ENCODE measurements at places on chromosomes 3 and 15.

GRCh38 chr3:53789459-53789858 is 56.8 kb downstream of the CHDH start:
- no peak for DNase-seq

DNA sequence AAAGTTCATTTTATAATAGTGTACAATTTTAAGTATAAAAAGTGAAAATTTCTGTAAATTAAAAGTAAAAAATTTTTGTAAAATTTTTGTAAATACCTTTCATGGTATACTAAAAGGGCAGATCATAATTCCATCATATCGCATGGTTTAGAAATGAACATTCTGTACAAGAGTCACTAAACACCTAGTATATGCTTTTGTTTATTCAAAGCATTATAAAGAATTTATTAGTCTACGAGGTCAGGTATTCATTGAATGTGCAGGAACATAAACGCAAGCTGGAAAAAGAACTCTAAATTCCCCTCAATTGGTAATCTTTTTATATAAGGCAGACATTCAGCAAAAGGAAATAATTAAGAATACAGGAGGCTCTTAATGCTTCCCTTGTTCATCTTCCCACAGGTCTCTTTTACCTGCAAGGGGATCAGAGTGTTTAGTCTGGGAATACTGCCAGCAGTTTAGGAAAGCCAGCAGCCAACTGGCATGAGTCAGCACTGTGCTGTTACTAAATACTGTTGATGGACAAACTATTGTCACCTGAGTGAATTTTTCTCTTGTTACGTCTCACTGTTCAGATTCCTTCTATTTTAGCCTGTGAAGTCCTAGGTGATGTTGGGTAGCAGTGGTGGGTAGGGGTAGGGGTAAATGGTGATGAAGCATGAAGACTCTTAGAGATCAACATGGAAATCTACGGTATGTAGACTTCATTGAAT is 70.1 kb downstream of the UQCC5 start:
- no peak for DNase-seq

GRCh38 chr15:39290711-39291435 is 290.0 kb upstream of the THBS1 start:
- no peak for DNase-seq

- no peak for DNase-seq
These were observed 272.6 kb downstream of the SUCLG2 start for GRCh38 chr3:67381667-67382272.

DNA sequence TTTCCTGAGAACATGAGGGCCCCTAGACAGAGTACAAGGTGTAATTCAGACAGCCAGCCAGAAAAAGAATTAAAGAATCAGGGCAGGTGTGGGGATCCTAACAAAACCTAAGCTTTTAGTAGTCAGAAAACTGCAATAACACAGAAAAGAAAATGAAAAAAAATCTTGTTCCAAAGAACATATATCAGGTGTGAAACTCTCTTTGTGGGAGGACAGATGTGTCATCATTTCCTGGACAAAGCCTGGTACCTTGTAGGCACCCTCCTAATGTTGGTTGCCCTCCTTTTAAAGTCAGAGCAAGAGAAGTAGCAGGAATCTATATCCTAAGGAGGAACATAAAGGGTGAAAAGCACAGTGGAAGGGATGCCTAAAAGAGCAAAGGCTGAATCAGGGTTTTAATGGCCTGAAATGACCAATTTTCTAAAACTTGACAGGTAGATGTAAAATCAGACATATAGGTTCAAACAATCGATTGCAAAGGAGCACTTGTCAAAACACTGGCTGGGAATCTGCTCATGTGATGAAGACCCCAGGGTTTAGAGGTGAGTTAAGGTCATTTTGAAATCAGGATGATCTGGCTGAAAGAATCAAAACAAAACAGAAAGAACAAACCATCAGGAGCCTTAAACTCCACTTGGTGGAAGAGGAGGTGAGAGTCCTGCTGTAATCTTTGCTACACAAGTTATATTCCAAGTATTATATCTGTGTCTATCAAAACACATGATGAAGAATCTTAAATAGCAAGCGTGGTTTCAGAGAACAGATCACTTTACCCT is 54.9 kb downstream of the TGFBR2 start:
- DNase-seq: no peak

GRCh38 chr15:85174521-85174920 is 192.9 kb downstream of the PDE8A start:
- DNase-seq: no peak

DNA sequence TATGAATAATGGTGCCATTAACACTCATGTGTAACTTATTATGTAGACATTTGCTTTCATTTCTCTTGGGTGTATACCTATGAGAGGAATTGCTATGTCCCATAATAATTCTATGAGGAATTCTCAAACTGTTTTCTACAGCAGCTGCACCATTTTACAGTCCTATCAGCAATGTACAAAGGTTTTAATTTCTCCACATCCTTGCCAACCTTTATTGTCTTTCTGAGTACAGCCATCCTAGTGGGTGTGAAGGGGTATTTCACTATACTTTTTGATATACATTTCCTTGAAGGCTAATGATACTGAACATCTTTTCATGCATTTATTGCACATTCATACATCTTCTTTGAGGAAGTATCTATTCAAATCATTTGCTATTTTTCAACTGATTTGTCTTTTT is 34.5 kb downstream of the TJP1 start:
- no peak for DNase-seq

- DNase-seq: no peak
These were observed 10.2 kb upstream of the SLC6A6 start for GRCh38 chr3:14392231-14392630.

DNA sequence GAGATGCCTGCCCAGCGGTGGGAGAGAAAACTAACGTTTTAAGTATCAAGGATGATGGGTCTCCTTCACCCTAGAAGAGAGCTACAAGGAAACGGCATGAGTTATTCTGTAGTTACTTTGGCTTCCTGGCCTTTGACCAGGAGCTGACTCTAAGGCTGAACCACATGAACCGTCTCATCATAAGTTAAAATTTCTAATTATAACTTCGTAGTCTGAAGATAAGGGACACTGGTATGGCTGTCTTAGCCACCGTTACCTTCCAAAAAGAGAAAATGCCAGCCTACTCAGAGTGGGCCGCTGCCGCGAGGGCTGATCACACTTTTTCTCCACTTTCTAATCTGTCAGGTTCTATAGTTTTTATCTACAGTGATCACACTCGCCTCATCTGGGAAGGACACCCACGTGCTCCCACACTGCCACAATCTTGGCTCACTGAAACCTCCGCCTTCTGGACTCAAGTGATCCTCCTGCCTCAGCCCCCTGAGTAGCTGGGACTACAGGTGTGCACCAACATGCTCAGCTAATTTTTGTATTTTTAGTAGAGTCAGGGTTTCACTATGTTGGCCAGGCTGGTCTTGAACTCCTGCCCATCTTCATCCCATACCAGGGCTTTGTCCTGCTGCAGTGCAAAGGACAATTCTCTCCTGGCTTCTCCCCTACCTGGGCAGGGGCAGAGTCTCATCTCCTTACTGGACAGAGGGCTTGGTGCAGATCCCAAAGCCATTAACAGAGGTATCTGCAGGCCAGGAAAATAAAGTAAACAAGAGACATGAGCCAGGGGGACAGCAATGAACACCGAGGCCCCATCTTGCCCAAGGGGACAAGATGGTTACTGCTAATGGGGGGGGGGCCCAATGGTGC is 73.4 kb downstream of the RFTN1 start:
- no peak for DNase-seq

DNA sequence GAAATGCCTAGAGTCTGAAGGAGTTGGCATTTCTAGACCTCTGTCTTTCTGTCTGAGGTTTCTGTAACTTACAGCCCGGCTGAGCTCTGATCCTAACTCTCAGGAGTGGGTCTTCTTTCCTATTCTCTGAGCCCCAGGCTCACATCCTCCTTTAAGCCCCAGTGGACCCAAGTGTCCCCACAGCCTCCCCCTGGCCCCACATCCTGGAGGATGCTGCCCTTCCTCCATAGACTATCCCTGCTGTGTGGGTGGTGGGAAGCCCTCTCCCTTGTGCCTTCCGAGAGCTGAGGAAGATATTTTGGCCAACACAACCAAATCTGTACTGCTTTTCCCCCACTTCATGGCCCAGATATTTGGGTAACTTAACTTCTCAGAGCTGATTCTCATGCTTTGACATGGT is 151.3 kb downstream of the LRTM1 start:
- no peak for DNase-seq

DNA sequence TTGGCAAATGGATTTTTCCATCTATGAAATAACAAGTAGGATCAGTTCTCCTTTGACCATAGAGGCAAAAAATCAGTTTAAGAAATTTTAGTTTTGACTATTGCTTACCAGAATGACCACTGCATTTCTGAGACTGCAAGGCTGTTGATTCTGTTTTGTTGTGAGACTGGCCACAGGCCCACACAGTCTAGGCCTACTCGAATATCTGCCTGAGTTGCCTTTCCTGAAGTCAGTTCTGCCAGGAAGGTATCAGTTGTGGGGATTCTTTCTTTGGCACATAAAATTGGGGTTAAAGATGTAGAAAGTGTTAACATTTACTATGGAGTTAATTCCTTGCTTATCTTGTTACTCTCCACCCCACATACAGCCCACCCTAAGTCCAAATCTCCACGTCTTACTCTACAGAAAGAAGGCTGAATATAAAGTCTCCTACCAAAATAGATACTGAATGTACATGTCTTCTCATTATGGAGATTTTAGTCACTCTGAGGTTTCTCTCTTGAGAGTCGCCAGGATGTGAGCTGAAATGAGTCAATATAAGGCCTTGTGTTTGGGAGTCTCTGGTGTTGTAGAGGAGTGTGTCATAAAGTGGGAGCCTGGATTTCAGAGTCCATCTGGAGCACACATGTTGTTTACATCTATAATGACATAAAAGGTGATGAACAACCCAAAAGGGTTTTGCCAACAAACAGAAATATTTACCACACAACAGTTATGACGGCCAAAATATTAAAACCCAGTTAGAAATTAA is 45.0 kb upstream of the WWTR1 start:
- DNase-seq: no peak

GRCh38 chr15:39672666-39673065 is 91.8 kb downstream of the THBS1 start:
- no peak for DNase-seq

DNA sequence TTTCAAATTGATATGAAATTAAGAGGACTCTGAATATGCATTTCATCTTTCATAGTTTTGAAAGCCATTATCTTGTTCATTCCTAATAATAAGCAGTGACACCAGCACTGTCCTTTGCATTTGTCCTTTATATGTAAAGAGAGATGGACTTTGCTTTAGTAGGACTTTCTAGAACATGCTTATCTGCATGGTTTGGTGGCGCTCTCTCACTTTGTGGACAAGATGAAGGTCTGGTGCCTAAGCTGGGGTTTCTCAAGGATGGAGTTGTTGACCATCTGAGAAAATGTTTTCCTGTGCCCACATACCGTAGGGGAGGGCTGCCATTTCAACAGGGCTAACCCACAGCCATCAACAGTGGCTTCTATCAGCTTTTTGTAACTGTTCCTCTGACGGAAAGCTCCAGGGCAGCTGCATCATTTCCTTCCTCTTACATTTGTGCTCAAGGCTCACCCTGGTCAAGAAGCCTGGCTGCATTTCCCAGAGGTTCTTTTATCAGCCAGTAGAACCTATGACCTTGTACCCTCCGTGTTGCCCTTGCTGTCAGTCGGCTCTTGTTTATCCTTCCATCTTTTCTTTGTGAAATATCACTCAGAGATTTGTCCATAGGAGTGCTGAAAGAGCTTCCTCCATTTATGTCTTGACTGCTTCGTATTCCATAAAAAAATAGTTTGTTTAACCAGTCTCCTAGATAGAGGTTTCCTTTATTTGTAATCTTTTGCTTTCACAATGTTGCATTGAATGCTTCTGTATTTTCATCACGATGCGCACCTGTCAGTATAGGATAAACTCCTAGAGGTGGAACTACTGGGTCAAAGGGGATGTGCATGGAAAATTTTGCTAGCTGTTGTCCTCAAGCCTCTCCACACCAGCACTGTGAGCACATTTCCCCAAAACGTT is 44.6 kb downstream of the ABHD2 start:
- DNase-seq: no peak

DNA sequence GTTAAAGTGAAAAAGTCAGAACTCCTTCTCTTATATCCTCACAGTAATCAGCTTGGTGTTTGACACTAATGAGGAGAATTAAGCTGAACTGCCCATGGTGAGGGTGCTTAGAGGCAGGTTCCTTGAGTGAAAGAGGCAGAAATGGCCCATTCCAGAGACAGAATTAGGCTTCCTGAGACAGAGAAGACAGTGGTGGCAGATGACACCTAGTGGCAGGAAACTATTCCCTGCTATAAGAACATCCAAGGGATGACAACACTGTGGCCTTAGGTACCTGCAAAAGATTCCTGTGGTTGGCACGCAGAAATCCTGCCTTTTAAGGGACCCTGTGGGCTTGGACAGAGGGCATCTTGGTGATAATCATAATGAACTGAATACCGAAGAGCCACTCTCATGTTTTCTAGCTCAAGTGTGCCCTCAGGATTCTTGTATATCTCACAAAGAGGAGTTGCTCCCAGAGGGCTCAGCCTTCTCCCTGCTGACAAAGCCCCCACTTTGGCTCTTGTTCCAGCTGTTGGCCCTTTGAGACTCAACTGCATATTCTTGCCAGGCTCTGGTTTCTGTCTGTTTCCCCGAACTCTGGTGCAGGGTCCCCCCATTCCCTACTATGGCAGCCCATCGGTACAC is 56.0 kb downstream of the KBTBD12 start:
- no peak for DNase-seq

GRCh38 chr3:172711454-172711795 is 558 bp upstream of the NCEH1 start:
- no peak for DNase-seq

DNA sequence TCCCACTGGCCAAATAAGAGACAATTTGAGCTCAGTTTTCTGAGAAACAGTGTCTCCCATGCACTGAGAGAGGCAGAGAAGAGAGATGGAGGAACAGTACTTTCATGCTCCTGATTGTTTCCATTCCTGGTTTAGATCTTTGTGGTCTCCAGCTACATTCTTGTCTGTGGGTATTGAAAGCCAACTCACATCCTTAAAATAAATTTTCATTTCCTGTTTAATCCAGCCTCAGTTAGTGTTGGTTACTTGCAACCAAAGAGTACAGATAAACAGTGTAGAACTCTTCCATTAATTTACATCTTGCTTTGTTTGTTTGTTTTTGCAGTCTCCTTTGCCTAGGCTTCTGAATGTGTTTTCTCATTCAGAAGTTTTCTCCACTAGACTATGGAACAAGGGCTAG is 123.7 kb upstream of the CLSTN2 start:
- no peak for DNase-seq

DNA sequence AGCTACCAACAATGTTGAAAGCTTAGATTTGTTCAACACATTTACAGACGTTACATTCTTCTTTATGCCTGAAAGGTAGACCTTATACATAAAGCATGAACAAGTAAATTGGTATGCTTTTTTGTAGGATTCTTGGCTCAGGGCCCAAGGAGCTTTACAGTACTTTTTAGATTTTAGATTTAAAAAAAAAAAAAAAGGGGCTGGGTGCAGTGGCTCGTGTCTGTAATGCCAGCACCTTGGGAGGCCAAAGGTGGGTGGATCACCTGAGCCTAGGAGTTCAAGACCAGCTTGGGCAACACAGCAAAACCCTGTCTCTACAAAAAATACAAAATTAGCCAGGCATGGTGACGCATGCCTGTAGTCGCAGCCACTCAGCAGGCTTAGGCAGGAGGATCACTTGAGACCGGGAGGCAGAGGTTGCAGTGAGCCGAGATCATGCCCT is 39.7 kb downstream of the MEF2A start:
- no peak for DNase-seq

All from SK-N-MC (cell line).